Glutamatergic neuron (in vitro differentiated cells): ENCODE measurements at places on chromosomes 11 and 22. TPM values are rescaled to one million over a fixed set of nuclear protein-coding genes. Genes with fewer than 3 reads are reported as not detected.

GGTLC2 gene
- total RNA-seq: not detected

CCDC89 gene
- not detected for total RNA-seq

TRIM49C gene
- 1.2 TPM for total RNA-seq

VPREB1 gene
- total RNA-seq: not detected

APOL1 gene
- total RNA-seq: not detected

UQCC3 gene
- total RNA-seq: 5.7 TPM

ZP1 gene
- not detected for total RNA-seq

GRCh38 chr11:46389450-46390330, 1.9 kb downstream of the CHRM4 start:
- peak overlapping the region; percentile 78 for H3K4me3 ChIP-seq
- H3K27ac ChIP-seq: no peak overlapping the region
- DNase-seq: peak; percentile 94
- H3K4me1 ChIP-seq: peaks cover 23% of the 10 kb centered on the region
- peaks cover 10% of the 10 kb centered on the region for H3K36me3 ChIP-seq

DNA sequence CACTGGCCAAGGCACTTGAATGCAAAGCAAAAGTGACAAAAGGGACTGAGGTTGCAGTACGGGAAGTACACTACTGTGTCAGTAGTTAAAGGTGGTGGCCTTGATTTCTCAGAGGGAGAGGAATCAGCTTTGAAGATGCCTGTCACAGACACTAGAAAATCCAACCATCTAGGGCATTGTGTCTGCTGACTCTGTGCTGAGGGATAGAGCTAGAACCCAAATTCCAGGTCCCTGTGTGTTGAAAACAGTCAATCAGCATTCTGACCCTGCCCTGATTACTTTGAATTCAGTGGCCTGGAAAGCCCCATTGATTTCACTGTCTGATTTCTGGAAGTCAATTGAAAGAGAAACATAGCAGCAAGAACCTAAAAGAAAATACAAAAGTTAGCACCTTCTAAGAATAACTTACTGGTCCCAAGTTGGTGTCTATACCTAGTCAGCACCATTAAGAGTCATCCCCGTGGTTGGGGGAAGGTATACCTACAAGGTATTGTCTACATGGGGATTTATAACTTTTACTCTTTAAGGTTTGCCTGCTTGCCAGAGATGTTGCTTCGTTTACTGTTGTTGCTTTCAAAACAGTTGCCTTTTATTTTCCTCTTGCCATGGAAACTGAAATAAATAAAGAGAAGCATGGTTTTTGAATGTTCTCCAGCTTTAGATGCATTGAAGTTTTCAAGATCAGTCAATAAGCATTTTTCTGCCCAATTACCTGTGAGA, 97.3 kb downstream of the PDHX start:
- no peaks in the 10 kb centered on the region for H3K27me3 ChIP-seq
- no peaks in the 10 kb centered on the region for H3K4me1 ChIP-seq
- no peak overlapping the region for H3K4me3 ChIP-seq
- H3K36me3 ChIP-seq: no peaks in the 10 kb centered on the region
- DNase-seq: no peak

- H3K36me3 ChIP-seq: no peaks in the 10 kb centered on the region
- no peak for DNase-seq
- no peak overlapping the region for H3K27ac ChIP-seq
- no peaks in the 10 kb centered on the region for H3K4me1 ChIP-seq
- no peak overlapping the region for H3K4me3 ChIP-seq
Observed at GRCh38 chr11:29324328-29324727, 692.5 kb downstream of the KCNA4 start.

DNA sequence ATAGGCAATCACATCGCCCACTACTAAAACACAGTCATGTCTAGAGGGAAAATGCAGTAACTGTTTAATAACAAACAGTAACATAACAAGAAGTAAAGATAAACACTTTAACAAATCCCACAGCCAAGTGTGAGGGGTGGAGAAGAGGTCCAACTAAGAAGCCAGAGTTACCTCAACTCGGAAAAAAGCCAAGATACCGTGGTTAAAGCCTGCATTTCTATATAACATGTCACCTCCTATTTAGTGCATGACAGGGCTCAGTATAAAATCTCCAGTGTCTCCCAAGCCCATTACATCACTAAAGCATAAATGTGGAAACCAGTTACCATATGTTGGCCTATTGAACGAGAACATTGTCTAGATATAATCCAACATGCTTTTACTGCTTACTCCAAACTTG, 281.7 kb downstream of the LRRC4C start:
- DNase-seq: no peak
- no peak overlapping the region for H3K4me3 ChIP-seq
- no peak overlapping the region for H3K27ac ChIP-seq

GRCh38 chr11:75872887-75873416, 57.9 kb downstream of the UVRAG start:
- H3K27ac ChIP-seq: no peak overlapping the region
- H3K4me1 ChIP-seq: peaks cover 15% of the 10 kb centered on the region
- no peak for DNase-seq
- peaks cover 3% of the 10 kb centered on the region for H3K27me3 ChIP-seq

GRCh38 chr11:57222239-57222638, 14.8 kb downstream of the APLNR start:
- H3K27me3 ChIP-seq: no peaks in the 10 kb centered on the region
- no peak for DNase-seq
- H3K27ac ChIP-seq: no peak overlapping the region
- peaks cover 2% of the 10 kb centered on the region for H3K4me1 ChIP-seq
- no peaks in the 10 kb centered on the region for H3K36me3 ChIP-seq

- no peak overlapping the region for H3K4me3 ChIP-seq
- no peaks in the 10 kb centered on the region for H3K36me3 ChIP-seq
- DNase-seq: no peak
- H3K27me3 ChIP-seq: no peaks in the 10 kb centered on the region
- H3K4me1 ChIP-seq: peaks cover 2% of the 10 kb centered on the region
- no peak overlapping the region for H3K27ac ChIP-seq
Observed at GRCh38 chr11:17850336-17850735, 115.8 kb downstream of the KCNC1 start.

- H3K4me3 ChIP-seq: no peak overlapping the region
- no peak overlapping the region for H3K27ac ChIP-seq
- peaks cover 21% of the 10 kb centered on the region for H3K4me1 ChIP-seq
- peaks cover 10% of the 10 kb centered on the region for H3K36me3 ChIP-seq
Observed at GRCh38 chr11:76700177-76701100, 29.9 kb upstream of the LRRC32 start.

GRCh38 chr11:41274831-41275230, 184.6 kb downstream of the LRRC4C start:
- no peak overlapping the region for H3K27ac ChIP-seq
- H3K27me3 ChIP-seq: no peaks in the 10 kb centered on the region
- no peak for DNase-seq
- no peaks in the 10 kb centered on the region for H3K4me1 ChIP-seq

GRCh38 chr11:130744794-130745193, 171.5 kb downstream of the SNX19 start:
- no peak overlapping the region for H3K4me3 ChIP-seq
- no peaks in the 10 kb centered on the region for H3K27me3 ChIP-seq
- no peaks in the 10 kb centered on the region for H3K4me1 ChIP-seq
- no peak for DNase-seq
- H3K27ac ChIP-seq: no peak overlapping the region
- H3K36me3 ChIP-seq: peaks cover 14% of the 10 kb centered on the region

GRCh38 chr11:31711137-31711536, 100.0 kb downstream of the PAX6 start:
- DNase-seq: no peak
- H3K36me3 ChIP-seq: peaks cover 4% of the 10 kb centered on the region
- H3K27me3 ChIP-seq: no peaks in the 10 kb centered on the region
- H3K27ac ChIP-seq: no peak overlapping the region

DNA sequence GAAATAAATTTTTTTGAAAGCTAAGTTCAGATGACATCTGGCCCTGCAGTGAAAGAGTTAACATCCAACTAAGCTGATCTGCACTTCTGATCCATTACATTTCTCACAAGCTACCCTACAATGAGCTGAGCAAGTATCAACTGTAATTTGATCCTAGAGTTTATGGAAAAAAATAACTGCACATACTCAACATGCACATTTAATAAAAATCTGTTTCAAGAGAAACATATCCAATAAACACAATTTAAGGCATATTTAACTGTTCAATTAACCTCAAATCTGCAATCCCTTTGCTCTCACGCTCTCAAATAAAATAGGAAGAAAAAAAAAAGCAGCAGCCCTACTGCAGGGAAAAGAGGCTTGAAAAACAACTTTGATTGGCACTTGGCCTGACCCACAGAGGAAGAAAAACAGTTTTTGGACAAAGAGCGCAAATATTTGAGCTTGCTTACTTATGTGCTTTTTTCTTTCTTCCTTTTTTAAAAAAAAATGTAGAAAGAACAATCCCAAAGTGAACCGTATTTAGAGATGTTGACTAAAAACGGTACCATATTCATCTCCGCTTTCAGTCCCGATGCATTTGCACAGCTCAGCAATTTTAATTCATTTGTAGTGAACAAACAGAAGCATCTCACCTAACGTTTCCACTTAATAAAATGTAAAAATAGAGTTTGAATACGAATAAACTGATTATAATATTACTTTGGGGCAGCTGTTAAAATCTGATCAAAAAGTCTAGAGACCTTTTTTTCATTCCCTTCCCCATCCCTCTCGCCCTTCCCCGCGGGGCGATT, 1.6 kb downstream of the SESN3 start:
- no peak for DNase-seq
- H3K4me3 ChIP-seq: peak overlapping the region; percentile 99
- no peaks in the 10 kb centered on the region for H3K36me3 ChIP-seq
- peak overlapping the region; percentile 97 for H3K27ac ChIP-seq

- H3K27ac ChIP-seq: no peak overlapping the region
- peaks cover 2% of the 10 kb centered on the region for H3K27me3 ChIP-seq
- DNase-seq: no peak
- H3K4me1 ChIP-seq: no peaks in the 10 kb centered on the region
- no peak overlapping the region for H3K4me3 ChIP-seq
- no peaks in the 10 kb centered on the region for H3K36me3 ChIP-seq
Observed at GRCh38 chr11:85088286-85088685, 538.9 kb downstream of the DLG2 start.

- peaks cover 7% of the 10 kb centered on the region for H3K36me3 ChIP-seq
- H3K27me3 ChIP-seq: peaks cover 5% of the 10 kb centered on the region
- peaks cover 6% of the 10 kb centered on the region for H3K4me1 ChIP-seq
- DNase-seq: no peak
Observed at GRCh38 chr11:123086305-123086704, 24.4 kb upstream of the HSPA8 start.

- no peaks in the 10 kb centered on the region for H3K27me3 ChIP-seq
- peaks cover 6% of the 10 kb centered on the region for H3K36me3 ChIP-seq
- peaks cover 30% of the 10 kb centered on the region for H3K4me1 ChIP-seq
- DNase-seq: no peak
Observed at GRCh38 chr11:107392611-107393010, 65.0 kb downstream of the CWF19L2 start.

GRCh38 chr22:41891407-41891806, 23.5 kb downstream of the SHISA8 start:
- no peaks in the 10 kb centered on the region for H3K27me3 ChIP-seq
- DNase-seq: no peak
- H3K27ac ChIP-seq: no peak overlapping the region
- no peaks in the 10 kb centered on the region for H3K4me1 ChIP-seq
- H3K4me3 ChIP-seq: no peak overlapping the region

DNA sequence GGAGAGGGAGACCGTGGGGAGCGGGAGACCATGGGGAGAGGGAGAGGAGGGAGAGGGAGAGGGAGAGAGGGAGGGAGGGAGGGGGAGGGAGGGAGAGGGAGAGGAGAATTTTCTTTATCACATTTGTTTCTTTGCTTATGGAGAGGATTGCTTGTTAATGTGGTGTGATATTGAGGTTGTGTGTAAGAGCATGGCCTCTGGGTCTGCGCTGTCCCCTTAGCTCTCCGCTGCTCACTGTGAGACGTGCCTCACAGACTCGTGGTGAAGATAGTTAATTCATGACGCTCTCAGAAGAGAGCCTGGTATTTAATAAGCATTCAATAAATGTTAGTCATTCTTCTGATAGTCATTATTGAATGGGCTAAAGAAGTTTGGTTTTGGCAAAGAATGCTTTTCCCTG, 26.2 kb downstream of the PPFIA1 start:
- no peaks in the 10 kb centered on the region for H3K36me3 ChIP-seq
- DNase-seq: no peak
- peaks cover 2% of the 10 kb centered on the region for H3K27me3 ChIP-seq
- H3K27ac ChIP-seq: peak overlapping the region; percentile 5

GRCh38 chr11:28346209-28346608, 238.0 kb downstream of the METTL15 start:
- H3K27ac ChIP-seq: no peak overlapping the region
- no peaks in the 10 kb centered on the region for H3K27me3 ChIP-seq
- no peaks in the 10 kb centered on the region for H3K4me1 ChIP-seq
- no peak for DNase-seq
- no peak overlapping the region for H3K4me3 ChIP-seq

GRCh38 chr11:62645671-62645945, 805 bp downstream of the GANAB start:
- peak overlapping the region; percentile 95 for H3K27ac ChIP-seq
- peaks cover 10% of the 10 kb centered on the region for H3K4me1 ChIP-seq
- DNase-seq: no peak
- H3K36me3 ChIP-seq: no peaks in the 10 kb centered on the region

- peaks cover 8% of the 10 kb centered on the region for H3K27me3 ChIP-seq
- H3K4me1 ChIP-seq: peaks cover 5% of the 10 kb centered on the region
- H3K27ac ChIP-seq: no peak overlapping the region
- H3K36me3 ChIP-seq: no peaks in the 10 kb centered on the region
- no peak overlapping the region for H3K4me3 ChIP-seq
Observed at GRCh38 chr11:117750916-117751662, 45.9 kb downstream of the DSCAML1 start.

GRCh38 chr11:62087694-62088093, 36.1 kb upstream of the INCENP start:
- H3K36me3 ChIP-seq: peaks cover 4% of the 10 kb centered on the region
- no peaks in the 10 kb centered on the region for H3K4me1 ChIP-seq
- peaks cover 4% of the 10 kb centered on the region for H3K27me3 ChIP-seq

DNA sequence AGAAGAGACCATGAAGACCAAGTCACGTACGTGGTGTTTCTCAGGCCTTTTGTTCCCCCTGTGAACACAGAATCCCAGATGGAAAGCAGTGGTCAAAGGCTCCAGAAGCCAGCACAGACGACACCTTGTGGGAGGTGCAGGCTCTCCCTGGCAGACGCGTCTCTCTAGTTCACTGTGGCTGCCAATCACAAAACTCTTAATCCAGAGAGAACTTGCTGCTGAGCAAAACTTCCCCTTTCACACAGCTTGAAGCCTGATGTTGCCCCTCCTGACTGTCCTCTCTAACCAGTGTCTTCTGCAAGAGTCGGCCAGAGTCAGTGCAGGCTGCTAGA, 67.1 kb downstream of the PIWIL3 start:
- H3K27me3 ChIP-seq: peaks cover 2% of the 10 kb centered on the region
- H3K4me3 ChIP-seq: no peak overlapping the region
- H3K27ac ChIP-seq: no peak overlapping the region
- no peaks in the 10 kb centered on the region for H3K36me3 ChIP-seq
- H3K4me1 ChIP-seq: no peaks in the 10 kb centered on the region
- no peak for DNase-seq

DNA sequence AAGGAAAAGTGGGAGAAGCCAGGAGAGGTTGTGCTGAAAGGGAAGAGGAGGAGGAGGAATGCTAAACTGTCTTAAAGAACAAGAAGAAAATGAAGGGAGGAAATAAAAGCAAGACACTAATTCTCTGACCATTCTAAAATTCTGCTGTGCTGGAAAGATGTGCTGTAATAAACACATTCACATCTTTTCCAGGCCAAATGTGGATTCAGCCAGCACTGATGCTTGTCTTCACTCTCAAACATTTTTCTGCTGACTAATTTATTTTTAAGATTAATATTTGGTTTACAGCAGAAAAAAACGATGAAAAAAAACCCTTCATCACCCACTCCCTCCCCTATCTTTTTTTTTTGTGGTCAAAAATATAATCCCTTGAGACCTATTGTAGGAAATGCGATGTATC, 223.6 kb downstream of the SWAP70 start:
- no peaks in the 10 kb centered on the region for H3K36me3 ChIP-seq
- DNase-seq: no peak
- H3K27me3 ChIP-seq: no peaks in the 10 kb centered on the region
- no peaks in the 10 kb centered on the region for H3K4me1 ChIP-seq
